ENCODE measurements at places on chromosomes 2 and 18.

- DNase-seq: no peak
These were observed 18.2 kb downstream of the ACSL3 start for GRCh38 chr2:222878877-222879603.

GRCh38 chr2:144518748-144519596 is 947 bp downstream of the ZEB2 start:
- no peak for DNase-seq

- DNase-seq: no peak
These were observed 32.0 kb downstream of the LPIN1 start for GRCh38 chr2:11778416-11778815.

DNA sequence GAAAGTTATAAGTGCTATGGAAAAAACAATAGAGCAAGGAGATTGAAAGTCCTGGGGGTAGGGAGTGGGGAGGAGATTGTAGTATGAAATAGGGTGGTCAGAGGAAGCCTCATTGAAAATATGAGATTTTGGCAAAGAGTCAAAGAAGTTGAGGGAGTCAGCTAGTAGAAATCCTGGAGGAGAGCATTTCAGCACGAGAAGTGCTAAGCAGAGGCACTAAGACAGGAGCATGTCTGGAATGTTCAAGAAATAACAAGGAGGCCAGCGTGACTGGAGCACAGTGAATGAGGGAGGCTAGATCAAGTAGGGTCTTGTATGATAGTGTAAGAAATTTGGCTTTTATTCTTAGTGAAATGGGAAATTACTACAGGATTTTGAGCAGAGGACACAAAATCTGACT is 2.1 kb upstream of the TSPYL6 start:
- DNase-seq: no peak

Data from activated CD4-positive, alpha-beta T cell treated with anti-CD3 and anti-CD28 coated beads, Interleukin-2, amount 50 U/mL, for 4 hours (primary cell).